ENCODE measurements at places on chromosomes 6 and 20.

DNA sequence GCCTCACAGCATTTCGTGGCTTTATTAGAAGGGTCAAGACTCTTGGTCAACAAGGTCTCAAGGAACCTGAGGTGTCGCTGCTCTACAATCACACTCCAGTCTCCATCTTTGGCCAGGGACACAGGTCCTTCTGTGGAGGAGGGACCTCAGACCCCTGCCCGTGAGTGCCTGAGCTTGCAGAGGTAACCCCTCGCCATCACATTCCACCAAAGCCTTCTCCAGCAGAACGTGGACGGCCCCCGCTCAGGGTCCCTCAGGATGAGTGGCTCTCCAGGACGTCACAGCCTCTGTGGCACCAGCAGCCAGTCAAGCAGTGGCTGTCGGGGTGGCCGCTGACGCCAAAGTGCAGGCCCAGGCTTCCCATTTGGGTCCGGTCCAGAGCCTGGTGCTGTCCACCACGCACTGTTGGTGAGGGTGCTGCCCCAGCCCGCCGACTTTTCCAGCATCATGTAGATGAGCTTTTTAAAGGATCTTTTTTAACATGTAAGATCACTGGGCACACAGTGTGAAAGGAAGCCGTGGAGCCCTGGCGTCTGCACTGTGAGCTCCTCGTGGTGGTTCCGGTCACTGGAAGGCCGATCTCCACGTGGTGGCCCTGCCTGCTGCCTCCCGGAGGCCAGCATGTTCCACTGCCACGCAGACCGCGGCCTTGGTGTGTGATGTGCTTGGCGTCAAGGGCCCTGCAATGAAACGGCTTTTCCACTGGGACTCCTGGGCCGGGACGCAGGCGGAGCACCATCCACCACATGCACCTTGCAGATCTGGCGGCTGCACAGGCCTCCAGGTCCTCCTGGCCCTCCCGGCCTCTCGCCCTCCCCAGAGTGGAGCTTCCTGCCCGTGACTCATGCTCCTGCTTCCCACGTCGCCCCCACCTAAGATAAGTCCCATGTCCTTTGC, 8.3 kb upstream of the KIF25 start:
- no peak for DNase-seq

GRCh38 chr6:139152088-139152891, 17.4 kb downstream of the HECA start:
- DNase-seq, result no peak

- DNase-seq, result no peak
Observed at GRCh38 chr6:10884245-10884972, 2.4 kb upstream of the SYCP2L start.

- DNase-seq, result no peak
Observed at GRCh38 chr6:63448229-63448628, 124.1 kb upstream of the LOC128125822 start.

GRCh38 chr6:27078734-27079357, 168.7 kb upstream of the PRSS16 start:
- peak; percentile 45 for DNase-seq

DNA sequence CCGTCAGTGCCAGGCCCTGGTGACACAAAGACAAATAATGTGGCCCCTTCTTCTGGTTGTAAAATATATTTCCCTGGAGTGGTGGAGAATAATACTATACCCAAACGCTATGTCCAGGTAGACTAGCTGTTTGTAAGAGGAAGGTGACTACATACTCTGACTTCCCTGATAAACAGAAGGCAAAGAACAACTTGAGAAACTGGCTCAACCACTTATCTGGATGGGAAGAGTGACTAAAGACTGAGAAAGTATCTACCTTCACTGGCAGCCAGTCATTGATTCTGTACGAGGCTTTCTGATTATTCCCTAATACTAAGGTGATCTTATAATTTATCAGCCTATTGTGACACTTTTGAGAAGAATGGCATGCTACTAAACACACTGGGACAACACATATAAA, 569.7 kb downstream of the EPHA7 start:
- DNase-seq, result no peak

- DNase-seq, result no peak
Observed at GRCh38 chr20:23881371-23881770, 1.8 kb upstream of the CST5 start.
